ENCODE measurements at places on chromosomes 2 and 18.

DNA sequence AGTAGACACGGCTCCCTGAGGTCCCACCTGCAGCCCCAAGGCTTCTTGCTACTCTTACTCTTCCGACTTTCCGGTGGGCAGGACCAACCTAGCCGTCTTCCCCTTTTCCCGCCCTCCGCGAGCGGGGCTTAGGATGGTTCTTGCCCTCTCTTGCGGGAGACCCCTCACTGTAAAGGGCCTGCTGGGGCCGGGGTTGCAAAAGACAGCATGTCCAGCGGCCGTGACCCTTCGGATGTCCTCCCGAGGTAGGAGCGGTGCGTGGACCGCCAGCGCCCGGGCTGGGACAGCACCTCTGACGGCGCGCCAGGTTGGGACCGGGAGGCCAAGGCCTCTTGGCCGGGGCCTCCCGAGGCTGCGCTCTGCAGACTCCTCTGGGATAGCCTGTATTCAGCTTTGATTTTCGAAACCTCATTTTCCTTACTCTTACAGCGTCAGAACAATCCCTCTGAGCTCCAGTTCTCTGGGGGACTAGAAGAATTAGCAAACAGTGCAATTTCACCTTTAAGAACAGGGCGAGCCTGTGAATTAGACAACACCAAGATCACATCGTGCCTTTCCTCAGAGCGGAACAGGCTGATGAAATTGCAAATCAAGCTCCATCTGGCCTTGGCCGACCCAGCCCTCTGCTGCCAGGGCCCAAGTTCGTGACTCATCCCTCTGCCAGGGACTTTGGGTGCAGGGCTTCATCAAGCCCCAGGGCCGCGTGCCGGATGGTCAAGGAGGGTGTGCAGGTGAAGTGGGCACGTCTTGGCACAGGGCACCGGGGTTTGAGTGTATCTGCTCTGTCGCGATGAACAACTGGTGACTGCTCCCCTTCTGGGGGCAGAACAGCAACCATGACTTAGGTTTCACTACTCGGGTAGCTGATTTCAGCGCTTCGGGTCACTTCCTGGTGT is 777 bp downstream of the MOCOS start:
- no peak for DNase-seq

- no peak for DNase-seq
These were observed 43.5 kb downstream of the SMCHD1 start for GRCh38 chr18:2699001-2699400.

- DNase-seq, result no peak
These were observed 164.9 kb upstream of the LRRTM1 start for GRCh38 chr2:80469428-80469827.

DNA sequence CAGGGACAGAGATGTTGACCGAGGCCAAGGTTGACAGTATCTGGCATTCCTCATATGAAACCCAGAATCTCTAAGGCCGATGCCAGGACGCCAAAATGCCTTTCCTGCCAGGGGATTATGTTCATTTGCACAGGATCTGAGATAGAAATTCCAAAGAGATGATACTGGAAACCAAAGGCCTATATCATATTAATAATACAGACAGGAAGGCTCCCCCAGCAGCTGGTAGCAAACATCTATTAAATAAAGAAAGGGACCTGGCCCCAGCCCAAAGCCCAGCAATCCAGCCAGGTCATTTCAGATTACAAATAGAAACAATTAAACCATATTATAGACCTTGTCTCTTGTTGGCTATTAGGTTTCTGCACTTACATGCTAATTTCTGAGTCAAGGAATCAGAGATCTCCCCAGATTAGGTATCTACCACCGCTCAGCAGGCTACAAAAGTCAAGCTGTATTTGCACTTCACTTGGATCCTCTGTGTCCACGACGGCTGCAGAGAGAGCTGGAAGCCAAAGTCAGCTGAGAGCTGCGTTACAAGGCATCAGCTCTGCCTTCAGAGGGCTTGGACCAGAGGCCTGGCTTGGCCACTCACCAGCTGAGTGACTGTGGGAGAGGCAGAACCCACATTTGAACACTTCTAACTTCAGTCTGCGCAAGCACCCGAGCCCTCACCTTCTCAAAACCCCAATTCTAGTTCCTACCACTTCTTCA is 269.3 kb upstream of the SIX2 start:
- peak; percentile 52 for DNase-seq

GRCh38 chr2:217706513-217706912 is 296.3 kb downstream of the TNS1 start:
- no peak for DNase-seq
